Calu3 (cell line): ENCODE measurements at places on chromosomes 12 and 14.

GRCh38 chr14:94313991-94314655, 9.0 kb downstream of the SERPINA6 start:
- no peak for DNase-seq

DNA sequence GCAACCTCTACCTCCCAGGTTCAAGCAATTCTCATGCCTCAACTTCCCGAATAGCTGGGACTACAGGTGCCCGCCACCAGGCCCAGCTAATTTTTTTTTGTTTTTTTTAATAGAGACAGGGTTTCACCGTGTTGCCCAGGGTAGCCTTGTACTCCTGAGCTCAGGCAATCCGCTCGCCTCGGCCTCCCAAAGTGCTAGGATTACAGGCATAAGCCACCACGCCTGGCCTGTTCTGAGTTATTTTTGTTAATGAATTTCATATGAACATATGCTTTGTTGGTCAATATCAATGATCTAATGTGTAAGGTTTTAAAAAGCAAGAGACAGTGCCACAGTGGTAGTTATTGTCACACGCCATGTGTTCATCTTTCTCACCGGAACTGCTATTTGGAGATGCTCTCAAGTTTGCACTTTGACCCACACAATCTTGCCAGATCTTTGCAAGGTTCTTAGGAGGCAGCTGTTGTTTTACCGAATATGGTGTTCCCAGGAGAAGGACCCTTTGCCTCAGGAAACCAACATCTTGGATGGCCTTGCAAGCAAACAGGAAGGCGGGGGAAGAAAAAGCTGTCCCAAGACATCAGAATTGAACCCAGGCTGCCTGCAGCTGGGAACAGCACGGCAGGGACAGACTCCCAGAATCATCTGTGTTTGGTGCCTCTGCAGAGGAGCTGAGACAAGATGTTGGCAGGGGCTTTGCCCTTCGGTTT, 30.0 kb downstream of the GALNT16 start:
- no peak for DNase-seq

DNA sequence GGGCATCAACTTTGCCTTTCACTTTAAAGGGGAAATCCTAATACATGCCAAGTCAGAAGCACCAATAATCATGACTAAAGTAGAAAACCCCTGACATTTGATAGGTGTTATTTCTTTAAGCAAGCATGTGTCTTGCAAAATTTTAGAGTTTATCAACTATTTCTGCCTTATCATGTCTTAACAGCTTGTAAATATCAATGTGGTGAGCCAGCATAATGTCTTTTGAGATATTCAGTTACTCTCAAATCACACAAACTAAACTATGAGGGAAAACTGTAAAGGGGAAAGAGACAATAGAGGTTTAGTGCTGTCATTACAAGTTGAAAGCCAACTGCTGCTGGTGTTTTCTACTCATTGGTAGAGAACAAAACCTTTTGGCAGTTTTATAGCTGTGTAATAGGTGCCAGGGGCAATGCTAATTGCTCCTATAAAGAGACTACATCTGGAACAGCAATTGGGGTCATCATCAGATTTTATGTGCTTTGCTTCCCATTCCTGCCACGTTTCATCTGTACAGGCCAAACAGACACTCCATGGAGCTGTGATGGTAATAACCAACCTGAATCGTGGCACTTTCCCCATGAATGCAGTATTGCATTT, 1027.4 kb downstream of the FSCB start:
- no peak for DNase-seq

- peak; percentile 9 for DNase-seq
These were observed 38.5 kb downstream of the CATSPERB start for GRCh38 chr14:91693346-91693745.

DNA sequence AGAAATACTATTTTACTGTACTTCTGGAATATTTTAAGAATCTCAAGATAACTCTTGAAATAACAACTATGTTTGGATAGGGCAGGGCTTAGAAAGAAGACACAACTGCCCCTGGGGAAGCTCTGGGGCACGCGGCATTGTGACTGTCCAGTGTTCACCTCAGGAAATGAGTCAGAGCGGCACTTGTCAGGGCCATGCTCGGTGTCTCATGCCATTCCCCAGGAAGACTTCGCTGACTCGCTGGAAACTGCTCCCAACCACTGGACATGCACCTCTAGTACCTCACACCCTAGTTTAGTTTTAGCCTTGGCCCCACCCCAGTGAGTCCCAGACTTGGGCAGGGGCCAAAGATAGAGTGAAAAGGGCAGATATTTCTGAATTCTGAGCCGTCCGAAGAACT, 192.0 kb downstream of the TTC7B start:
- peak; percentile 51 for DNase-seq

DNA sequence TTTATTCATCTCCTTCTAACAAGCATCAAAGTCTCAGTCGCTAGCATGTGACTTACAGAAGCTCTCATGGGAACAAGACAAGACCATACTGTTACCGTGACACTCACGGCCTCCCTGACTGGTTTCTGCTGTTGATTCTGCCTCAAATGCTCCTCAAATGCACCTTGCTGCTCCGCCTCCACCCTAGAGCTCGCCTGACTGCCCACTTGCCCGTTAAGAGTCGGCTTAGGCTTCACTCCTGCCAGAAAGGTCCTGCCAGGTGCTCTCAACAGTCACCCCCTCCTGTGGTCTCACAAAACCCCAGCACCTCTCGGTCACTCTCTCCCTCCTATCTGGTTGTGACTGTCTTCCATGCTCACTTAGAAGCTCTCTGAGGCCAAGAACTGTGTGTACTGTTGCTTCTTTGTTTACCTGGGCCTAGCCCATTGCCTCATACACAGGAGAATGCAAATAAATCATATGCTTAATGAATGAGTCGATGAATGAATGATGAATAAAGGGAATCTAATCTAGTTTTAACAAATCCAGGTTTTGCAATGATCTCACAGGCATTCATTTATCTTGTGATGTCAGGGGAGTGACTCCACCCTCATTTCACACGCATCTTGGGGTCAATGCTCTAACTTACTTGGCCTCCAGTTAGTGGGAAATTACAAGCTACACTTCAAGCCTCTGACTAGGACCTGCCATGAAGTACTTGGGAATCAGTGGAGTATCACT, 41.3 kb downstream of the SSH1 start:
- no peak for DNase-seq

GRCh38 chr14:76705214-76705613, 56.1 kb upstream of the VASH1 start:
- DNase-seq = no peak

- DNase-seq = peak; percentile 61
These were observed 50.1 kb downstream of the LRCOL1 start for GRCh38 chr12:132560364-132560613.

GRCh38 chr14:92473261-92473968, 40.2 kb upstream of the RIN3 start:
- no peak for DNase-seq

DNA sequence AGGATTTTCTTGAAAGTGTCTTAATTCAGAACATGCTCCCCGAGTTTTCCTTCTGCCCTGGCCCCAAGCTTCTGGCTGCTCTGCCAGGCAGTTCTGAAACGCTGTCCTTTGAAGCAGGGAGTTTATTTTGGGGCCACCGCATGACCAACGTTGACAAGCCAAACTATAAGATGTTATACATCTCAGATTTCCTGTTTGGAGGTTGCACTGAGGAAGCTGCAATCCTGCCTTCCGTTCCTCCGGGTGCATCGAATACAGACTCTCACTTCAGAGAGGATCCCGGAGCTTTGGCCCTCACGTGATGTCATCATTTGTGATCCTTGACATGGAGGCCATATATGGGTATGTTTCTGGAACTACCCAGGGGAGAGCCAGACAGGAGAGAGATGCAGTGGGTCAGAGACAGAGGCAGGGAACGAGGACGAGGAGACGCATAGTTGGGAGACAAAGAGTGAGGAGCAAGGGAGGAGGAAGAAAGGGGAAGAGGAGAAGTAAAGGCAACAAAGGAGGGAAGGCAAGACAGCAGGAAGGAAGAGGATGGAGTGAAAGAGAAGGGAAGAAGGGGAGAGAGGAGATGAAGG, at the start of gene ASB2:
ASB2 (minus strand) TSS at position 94 of the 581 bp plus-strand sequence. CDS start 12,031 bp downstream, outside the sequence.
- DNase-seq = no peak

DNA sequence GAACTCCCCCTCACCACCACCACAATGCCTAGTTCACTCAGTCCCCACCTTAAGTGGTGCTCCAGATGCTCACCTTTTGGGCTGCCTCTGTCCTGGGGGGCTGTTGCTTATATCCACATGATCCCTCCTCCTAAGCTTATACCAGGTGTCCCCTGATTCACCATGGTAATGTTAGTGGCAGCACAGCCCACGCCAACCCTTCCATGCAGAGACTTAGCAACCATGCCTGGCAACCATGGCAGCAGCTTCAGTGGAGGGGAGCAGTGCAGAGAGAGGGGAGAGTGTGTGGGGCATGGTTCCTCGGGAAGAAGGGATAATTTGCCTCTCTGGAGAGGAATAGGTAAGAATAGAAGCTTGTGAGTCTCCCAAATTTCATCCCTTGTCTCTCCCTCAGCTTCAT, 1.2 kb upstream of the DDN start:
- no peak for DNase-seq

- no peak for DNase-seq
These were observed 128.0 kb upstream of the PLXNC1 start for GRCh38 chr12:94020335-94020734.

GRCh38 chr14:22980672-22981089, 1.7 kb downstream of the AJUBA start:
- peak; percentile 64 for DNase-seq

GRCh38 chr14:102796661-102797190, 19.5 kb downstream of the TRAF3 start:
- DNase-seq = no peak

DNA sequence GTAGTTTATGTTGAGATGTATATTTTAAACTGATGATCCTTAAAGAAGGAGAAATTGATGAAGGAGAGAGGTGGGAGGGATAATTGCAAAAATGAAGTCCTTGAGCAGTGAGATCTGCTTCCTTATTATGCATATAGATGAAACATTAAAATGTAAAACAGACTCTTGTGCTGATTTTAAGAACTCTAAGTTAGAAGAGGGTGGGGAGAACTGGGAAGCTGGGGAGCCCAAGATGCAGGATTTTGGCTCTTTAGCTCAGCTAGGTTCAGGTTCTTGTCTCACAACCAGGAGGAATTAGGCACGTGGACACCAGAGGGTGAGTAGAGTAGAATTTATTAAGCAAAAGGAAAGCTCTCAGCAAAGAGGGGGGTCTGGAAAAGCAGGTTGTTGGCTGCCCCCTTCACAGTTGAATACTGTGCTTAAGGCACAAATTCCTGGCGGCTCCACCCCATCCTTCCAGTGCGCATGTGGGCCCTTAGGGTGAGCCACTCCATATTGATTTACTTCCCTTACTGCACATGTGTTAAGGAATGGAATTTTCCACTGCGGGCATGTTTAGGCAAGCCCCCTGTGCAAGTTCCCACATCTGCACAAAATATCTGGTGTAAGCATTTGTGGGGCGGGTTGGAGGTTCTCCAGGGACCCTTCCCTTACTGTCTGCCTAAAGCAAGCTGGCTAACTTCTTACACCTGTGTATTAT, 141.9 kb downstream of the BICD1 start:
- no peak for DNase-seq

- peak; percentile 37 for DNase-seq
These were observed 70.1 kb downstream of the SLC6A15 start for GRCh38 chr12:84842406-84843013.

DNA sequence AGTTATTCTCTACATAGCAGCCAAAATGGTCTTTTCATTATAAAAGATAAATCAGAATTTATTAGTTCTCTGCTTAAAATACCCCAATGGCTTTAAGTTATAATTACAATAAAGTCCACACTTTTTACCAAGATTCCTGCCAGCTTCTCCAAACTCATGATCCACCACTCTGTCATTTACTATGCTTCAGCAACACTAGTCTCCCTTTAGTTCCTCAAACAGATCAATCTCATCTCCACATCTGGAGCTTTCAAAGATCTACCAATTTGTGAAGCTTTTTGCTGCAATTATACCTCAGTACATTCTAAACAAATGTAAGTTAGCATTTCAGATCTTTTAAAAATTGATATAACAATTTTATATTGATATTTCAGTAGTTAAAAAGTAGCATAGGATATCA, 24.9 kb downstream of the CATSPERB start:
- DNase-seq = no peak

DNA sequence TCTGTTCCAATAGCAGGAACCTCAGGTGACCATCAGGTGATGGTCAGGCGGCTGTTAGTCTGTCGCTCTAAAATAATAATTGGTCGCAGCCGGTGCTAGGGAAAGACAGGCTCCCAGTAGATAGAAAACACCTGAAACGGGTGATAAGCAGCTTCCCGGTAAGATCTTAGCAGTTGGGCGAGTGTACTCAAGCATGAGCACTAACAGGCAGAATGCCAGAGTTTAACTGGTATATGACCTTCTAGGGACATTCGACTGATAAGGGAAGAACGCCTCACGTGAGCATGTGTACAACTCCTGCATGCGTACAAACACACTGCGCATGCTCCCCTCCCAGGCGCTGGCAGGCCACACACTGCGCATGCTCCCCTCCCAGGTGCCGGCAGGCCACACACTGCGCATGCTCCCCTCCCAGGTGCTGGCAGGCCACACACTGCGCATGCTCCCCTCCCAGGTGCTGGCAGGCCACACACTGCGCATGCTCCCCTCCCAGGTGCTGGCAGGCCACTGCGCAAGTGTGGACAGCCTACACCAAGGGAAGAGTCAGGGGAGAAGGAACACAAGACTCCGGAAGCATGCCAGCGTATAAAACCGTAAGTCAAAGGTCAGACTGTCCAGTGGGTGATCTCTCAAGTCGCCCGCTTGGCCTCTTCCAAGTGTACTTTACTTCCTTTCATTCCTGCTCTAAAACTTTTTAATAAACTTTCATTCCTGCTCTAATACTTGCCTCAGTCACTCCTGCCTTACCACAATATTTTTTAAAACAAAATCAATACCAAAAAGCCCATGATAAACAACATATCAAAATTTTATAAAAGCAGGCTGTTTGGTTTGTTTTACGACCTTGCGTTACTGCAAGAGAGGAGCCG, 24.5 kb downstream of the GPRC5D start:
- DNase-seq = peak; percentile 93

GRCh38 chr12:102061096-102061559, 663 bp downstream of the WASHC3 start:
- no peak for DNase-seq

GRCh38 chr14:54175298-54175942, 218.8 kb upstream of the BMP4 start:
- DNase-seq = peak; percentile 80

GRCh38 chr12:65675141-65675621, 149.1 kb upstream of the HMGA2 start:
- DNase-seq = no peak

DNA sequence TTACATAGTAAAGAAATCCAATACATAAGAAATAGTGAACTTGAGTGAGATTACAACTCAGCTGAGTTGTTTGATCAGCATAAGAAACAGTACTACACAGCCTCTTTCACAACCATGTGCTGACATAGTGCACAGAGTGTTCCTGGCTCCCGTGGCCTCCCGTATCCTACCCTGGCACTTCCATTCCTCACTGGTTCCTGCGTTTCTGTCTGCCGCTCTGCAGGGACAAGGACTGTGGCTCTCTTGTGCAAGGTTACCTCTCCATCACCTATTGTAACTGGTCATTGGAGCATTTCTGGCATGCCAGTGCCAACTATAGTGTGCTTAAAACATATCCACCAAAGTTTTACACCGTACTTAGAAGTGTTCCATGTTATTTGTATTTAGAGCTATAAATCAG, 46.3 kb upstream of the PCED1B start:
- DNase-seq = peak; percentile 12
